A549 treated with CORT108297 at 1 μM for 4 hours (cell line): ENCODE measurements at places on chromosomes 7 and 10. TPM values are rescaled to one million over a fixed set of nuclear protein-coding genes. Genes with fewer than 3 reads are reported as not detected.

SNCG gene
- total RNA-seq, result 11.4 to 14.9 TPM (median 13.3 TPM) in 5 replicates

PON1 gene
- 0.29 to 1.2 TPM (median 0.68 TPM) in 5 replicates for total RNA-seq

FOXI2 gene
- not detected in 5 replicates for total RNA-seq

NACAD gene
- 0.14 to 0.35 TPM (median 0.18 TPM) in 5 replicates for total RNA-seq

OR2A5 gene
- total RNA-seq, result not detected in 5 replicates

FGF8 gene
- not detected in 5 replicates for total RNA-seq

UBTD1 gene
- 14.9 to 21.2 TPM (median 19.4 TPM) in 5 replicates for total RNA-seq

TUBB8 gene
- 0.03 to 0.12 TPM (median 0.07 TPM) in 3 of 5 replicates, not detected in the others for total RNA-seq

KLHDC10 gene
- 12.2 to 14.9 TPM (median 13.9 TPM) in 5 replicates for total RNA-seq

IFIT2 gene
- 2.4 to 3.5 TPM (median 3.3 TPM) in 5 replicates for total RNA-seq

SNX10 gene
- total RNA-seq, result 2.8 to 5.0 TPM (median 4.5 TPM) in 5 replicates

FAM20C gene
- 29.0 to 46.3 TPM (median 41.5 TPM) in 5 replicates for total RNA-seq

GAD2 gene
- total RNA-seq, result not detected in 5 replicates

CCDC136 gene
- 1.7 to 3.0 TPM (median 2.4 TPM) in 5 replicates for total RNA-seq

RHOBTB1 gene
- total RNA-seq, result 6.4 to 8.6 TPM (median 8.1 TPM) in 5 replicates

RTKN2 gene
- total RNA-seq, result 0.83 to 1.1 TPM (median 0.93 TPM) in 5 replicates

RELN gene
- total RNA-seq, result 0.01 to 0.14 TPM (median 0.07 TPM) in 4 of 5 replicates, not detected in the other

CUZD1 gene
- total RNA-seq, result 1.2 to 1.7 TPM (median 1.5 TPM) in 5 replicates
